Progenitor cell of endocrine pancreas (in vitro differentiated cells): ENCODE measurements at places on chromosomes 3 and 15.

GRCh38 chr15:38127306-38127771 is 125.3 kb upstream of the SPRED1 start:
- no peak for DNase-seq

- DNase-seq, result no peak
Observed at GRCh38 chr3:127019449-127019848, 36.5 kb downstream of the PLXNA1 start.

DNA sequence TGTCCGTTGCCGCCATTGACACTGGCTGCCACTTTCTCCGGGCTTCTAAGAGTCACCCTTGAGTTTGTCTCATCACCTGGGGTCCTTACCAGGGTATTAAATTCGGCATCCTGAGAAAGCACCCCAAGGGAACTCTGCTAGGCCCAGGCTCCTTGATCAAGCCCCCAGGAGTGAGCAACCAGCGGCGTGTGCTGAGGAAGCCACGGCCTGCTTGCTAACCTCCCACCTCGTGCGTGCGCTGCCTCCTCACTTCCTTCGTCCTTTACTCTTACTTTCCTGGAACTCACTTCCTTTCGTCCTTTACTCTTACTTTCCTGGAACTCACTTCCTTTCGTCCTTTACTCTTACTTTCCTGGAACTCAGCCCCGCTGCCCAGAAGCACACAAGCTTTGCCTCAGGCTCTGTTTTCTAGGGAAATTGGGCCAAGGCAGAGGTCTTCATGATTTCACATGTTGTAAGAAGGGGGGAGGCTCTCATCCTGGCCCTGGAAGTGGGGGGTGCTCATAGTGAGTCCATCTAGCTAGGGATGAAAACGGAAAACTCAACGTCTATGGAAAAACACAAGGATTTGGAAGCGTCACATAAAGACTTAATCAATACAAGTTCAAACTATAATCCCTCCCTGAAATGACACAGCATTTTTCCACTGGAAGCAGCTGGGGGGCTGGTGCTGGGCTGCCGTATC is 36.7 kb upstream of the BDH1 start:
- no peak for DNase-seq

DNA sequence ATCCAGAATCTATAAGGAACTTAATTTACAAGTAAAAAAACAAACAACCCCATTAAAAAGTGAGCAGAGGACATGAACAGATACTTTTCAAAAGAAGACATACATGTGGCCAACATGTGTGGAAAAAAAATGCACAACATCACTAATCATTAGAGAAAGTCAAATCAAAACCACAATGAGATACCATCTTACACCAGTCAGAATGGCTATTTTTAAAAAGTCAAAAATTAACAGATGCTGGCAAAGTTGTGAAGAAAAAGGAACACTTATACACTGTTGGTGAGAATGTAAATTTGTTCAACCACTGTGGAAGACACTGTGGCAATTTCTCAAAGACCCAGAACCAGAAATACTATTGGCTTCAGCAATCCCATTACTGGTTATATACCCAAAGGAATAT is 830.0 kb upstream of the ALCAM start:
- no peak for DNase-seq

DNA sequence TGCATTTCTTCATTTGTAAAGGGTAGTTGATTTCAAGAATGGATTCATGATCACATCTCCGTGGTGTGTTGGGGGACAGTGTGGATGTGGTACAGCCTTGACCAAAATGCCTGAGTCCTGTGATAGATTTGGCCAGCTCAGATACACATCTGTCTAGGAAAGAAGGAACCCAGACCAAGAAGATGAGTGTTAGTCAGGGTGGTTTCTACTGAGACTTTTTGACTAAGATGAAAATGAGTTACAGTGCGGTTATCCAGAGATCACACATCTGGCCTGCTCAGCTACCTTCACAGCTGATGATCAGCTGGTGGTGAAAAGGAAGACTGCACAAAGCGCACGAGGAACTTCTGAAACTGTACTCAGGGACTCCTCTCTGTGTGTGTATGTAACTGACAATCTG is 68.0 kb downstream of the FNDC3B start:
- no peak for DNase-seq

DNA sequence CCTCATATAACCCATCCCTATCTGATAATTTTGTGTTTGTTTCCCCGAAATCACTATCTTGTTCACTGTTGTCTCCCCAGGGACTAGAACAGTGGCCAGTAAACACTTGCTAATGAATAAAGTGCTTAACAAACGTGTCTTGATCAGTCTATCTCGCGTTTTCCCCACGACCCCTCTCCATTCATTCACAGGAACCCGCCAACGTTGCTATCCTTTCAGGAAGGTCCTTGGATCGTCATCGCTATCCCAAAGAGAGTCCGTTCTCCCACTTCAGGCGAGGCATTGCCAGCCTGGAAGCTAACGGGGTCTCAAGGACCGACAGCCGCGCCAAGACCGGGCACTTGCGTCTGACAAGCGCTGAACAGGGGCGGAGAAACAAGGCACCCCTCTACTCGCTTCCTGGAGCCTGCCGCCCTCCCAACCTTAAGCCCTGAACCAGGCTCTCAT is 344 bp downstream of the LINS1 start:
- no peak for DNase-seq

- DNase-seq, result no peak
Observed at GRCh38 chr3:141812084-141812483, 48.9 kb downstream of the GRK7 start.

GRCh38 chr3:71078723-71079525 is 504.6 kb downstream of the FOXP1 start:
- DNase-seq, result no peak

DNA sequence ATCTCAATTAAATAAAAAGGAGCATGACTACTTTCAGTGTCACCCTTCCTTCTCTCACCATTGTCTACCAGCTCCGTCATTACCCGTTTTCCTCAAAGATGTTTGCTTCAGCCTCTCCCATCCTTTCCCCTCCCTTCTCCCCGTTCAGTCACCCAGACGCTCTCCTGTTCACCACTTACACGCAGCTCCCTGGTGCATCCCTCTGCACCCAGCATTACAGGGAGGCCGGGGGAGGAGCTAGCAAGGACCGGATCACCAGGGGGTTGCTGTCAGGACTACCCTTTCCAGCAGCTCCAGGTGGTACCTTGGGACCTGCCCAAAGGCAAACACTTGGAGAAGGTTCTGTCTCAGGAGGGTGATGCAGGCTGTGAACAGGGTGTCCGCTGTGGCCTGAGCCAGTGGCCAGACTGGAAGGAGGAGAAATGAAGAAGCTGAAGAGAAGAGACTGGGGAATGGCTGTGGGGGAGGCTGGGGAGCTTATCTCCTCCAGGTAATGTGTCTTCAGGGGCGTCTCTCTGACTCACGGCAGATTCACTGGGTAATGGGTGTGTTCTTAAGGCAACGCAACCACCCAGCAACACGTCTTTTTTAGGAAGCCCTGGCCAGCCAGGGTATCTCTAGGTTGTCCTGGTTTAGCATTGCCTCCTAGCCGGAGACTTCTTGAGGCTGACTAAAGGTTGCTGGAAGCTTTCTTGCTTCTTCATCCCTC is 21.8 kb upstream of the BDH1 start:
- DNase-seq, result no peak

DNA sequence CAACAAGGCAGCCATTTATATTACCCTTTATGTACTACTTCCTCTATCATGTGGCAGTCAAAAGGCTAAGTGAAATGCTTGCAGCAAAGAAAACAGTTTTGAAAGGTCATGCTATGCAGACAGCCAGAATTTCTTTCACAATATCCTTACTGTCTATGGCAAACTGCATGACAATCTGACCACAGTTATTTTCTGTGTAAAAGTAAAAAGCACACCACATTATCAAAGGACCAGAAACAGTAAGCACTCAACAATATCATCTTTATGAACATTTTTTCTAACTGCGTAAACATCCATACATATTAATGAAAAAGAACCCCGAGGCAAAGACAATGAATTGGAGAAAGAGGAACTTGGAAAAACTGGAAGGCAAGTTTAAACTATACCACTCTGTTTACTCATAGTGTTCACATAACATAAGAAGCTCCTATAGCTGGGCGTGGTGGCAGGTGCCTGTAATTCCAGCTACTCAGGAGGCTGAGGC is 47.9 kb downstream of the PIK3CB start:
- DNase-seq, result no peak

DNA sequence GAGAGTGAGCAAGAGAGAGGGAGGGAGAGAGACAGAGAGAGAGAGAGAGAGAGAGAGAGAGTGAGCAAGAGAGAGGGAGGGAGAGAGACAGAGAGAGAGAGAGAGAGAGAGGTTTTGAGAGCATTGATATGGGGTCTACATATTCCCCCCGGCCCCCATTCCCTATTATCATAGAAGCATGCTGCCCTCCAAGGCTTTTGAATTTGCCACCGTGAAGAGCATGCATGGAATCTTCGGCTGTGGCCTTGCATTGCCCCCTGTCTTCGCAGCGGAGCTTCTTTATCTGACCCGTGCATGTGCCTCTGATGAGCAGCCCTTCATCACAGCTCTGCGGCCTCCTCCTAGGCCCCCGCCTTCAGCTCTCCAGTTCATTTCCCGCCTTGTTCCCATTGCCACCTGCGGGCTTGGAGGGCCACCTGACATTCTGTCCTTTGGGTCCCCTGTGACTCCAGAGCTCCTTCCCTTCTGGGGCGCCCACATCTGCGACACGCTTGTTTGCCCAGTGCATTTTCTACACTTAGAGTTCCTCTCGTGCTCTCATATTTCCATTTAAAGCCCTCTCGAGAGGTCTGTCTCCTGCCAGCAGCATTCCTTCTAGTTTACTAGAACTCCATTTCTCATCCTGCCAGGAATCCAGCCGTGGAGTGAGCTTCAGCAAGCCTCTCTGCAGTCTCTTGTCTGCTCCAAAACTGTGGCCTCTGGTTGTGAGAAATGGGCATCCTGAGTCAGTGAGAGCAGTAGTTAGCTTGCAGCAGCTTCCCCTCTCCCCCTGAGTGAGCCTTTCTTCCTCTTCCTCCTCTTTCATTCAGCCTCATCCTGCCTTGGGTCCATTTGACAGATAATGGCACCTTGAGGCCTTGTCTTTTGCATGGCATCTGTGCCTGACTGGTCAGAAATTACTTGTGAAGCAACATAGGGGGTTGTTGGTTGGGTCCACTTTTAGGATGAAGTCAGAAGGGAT is 25.3 kb downstream of the LPP start:
- DNase-seq, result no peak

DNA sequence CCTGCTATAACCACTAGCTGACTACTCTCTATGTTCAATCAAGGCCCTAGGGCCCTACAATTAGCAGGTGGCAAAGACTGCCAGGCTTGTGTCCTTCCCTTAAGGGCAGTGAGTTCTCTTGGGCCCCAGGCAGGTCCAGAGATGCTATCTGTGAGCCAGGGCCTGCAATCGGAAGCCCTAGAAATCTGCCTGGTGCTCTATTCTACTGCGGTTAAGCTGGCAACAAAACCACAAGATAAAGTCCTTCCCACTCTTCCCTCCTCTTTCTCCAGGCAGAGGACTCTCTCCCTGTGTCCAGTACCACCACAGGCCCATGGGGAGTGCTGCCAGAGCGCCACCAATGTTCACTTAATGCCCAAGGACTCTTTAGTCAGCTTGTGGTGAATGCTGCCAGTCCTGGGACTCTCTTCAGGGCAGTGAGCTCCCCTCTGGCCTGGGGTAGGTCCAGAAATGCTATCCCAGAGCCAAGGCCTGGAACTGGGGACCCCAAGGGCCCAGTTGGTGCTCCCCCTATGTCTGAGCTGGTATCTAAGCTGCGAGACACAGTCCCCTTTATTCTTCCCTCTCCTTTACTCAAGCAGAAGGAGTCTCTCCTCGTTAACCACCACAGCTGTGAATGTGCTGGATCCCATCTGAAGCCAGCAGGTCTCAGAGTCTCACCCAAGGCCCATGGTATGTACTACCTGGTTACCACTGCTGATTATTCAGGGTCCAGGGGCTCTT is 34.7 kb downstream of the XXYLT1 start:
- no peak for DNase-seq

DNA sequence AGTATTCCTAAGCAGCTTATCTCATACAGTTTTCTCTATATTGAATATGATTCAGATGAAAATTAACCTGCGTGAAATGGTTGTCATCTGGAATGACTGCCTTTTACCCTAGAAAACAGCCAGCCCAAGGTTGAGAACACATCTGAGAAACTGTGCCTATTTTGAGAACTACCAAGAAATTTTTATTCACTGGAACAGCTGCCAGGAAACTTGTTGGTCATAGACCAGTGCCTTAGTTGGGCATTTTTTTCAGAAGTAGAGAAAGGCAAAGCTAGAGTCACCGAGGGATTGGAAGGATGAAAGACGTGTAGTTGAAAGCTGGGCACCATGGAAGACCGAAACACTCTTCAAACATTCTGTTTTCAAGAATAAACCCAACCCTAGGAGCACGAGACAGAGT is 277.1 kb downstream of the LPP start:
- no peak for DNase-seq

GRCh38 chr3:28978092-28978491 is 302.8 kb upstream of the RBMS3 start:
- no peak for DNase-seq

GRCh38 chr3:183178833-183179549 is 16.5 kb upstream of the LAMP3 start:
- DNase-seq, result peak; percentile 46
